ENCODE measurements at places on chromosomes 6 and 20.

- no peak overlapping the region for H3K4me3 ChIP-seq
- H3K36me3 ChIP-seq: no peaks in the 10 kb centered on the region
- H3K4me1 ChIP-seq: no peaks in the 10 kb centered on the region
- H3K27me3 ChIP-seq: no peaks in the 10 kb centered on the region
Measured at GRCh38 chr20:47777220-47777619, 8.1 kb downstream of the SULF2 start.

GRCh38 chr20:51362254-51362653, 180.3 kb downstream of the NFATC2 start:
- H3K27ac ChIP-seq: no peak overlapping the region
- peaks cover 13% of the 10 kb centered on the region for H3K4me1 ChIP-seq
- DNase-seq: no peak
- H3K4me3 ChIP-seq: no peak overlapping the region
- H3K27me3 ChIP-seq: no peaks in the 10 kb centered on the region
- no peaks in the 10 kb centered on the region for H3K36me3 ChIP-seq

DNA sequence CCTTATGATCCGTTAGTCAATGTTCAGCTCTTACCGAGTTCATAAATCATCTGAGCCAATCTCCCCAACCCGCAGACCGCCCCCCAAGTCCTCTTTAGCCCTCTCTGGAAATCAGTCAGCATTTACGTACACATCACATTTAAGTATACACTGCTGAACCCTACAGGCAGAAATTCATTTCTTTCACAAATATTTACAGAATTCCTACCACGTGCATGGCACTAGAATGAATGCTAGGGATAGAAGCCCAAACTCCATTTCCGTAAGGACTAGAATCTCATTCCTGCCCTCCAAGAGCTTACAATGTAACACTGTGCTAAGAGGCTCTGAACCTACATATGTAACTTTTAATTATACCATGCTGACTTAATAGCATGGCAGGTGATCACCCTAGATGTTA, 1.8 kb downstream of the OSER1 start:
- no peak overlapping the region for H3K4me3 ChIP-seq
- H3K36me3 ChIP-seq: peaks cover 2% of the 10 kb centered on the region
- H3K27ac ChIP-seq: no peak overlapping the region
- peak; percentile 78 for DNase-seq
- H3K27me3 ChIP-seq: no peaks in the 10 kb centered on the region

DNA sequence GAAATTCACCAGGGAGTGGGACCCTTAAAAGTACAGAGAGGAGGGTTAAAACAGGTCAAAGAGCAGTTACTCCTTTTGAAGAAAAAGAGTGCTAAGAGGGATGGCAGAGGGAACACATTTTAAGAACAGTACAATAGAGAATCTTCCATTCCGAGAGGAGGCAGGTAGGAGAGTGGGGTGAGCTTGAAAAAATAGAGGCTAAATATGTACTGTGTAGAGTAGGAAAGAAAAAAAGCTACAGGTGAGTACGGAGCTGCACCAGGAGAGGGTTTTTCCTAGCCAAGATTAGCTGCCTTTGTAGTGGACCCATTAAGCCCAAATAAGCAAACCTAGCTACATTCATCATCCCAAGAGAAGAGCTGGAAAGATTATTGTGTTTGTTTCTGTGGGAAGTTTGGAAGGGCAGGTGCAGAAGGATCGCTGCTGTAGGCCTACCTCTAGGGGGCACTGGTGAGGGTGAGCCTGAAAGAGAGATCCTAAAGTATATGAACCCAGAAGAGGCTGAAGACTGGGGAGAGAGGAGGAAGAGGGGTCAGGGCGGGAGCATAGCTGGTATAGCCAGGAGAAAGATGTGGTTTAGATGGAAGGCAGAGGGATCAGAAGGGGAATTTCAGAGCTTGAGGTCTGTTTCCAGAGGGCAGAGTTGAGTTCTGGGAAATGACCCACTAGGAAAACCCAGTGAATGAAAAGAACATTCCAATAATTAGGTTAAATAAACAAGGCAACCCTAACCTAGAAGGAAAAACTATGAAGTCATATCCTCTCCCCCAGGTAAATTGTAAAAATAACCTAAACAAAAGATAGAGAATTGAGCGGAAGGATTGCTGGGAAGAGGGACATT, 50.2 kb upstream of the HINT3 start:
- H3K4me1 ChIP-seq: peaks cover 4% of the 10 kb centered on the region
- no peak overlapping the region for H3K27ac ChIP-seq
- H3K4me3 ChIP-seq: no peak overlapping the region
- no peaks in the 10 kb centered on the region for H3K27me3 ChIP-seq

GRCh38 chr20:1330075-1330830, 1.3 kb upstream of the SDCBP2 start:
- H3K4me3 ChIP-seq: peak overlapping the region; percentile 50
- peaks cover 15% of the 10 kb centered on the region for H3K4me1 ChIP-seq
- DNase-seq: no peak
- H3K36me3 ChIP-seq: peaks cover 5% of the 10 kb centered on the region
- no peaks in the 10 kb centered on the region for H3K27me3 ChIP-seq
- H3K27ac ChIP-seq: no peak overlapping the region

DNA sequence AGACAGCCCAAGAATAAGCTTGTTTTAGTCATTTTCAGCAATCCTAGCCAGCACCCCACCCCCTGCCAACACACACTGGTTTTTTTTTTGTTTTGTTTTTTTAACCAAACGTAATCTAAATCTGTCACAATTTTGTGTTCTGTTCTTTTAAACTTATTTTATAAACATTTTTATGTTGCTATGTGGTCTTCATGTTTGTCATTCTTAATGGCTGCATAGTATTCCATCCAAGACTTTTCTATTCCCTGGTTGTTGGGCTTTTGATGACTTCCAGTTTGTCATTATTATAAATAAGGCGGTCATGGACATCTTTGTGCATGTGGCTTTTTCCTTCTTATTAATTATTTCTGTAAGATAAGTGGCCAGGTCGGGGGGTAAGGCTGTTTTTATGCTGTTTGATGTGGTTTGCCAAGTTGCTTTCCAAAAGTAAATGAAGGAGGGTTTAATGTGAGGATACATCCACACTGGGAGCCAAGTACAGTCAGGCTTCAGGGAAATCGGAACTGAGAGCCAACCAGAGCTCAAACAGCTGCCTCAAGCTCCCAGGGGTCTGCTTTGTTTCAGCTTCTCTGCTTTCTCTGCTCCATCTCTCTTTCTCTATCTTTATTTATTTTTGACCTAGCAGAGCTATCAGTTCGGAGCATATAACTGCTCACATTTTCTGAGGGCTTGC, 125.8 kb downstream of the VEGFA start:
- no peaks in the 10 kb centered on the region for H3K27me3 ChIP-seq
- no peaks in the 10 kb centered on the region for H3K4me1 ChIP-seq
- no peaks in the 10 kb centered on the region for H3K36me3 ChIP-seq
- no peak for DNase-seq

GRCh38 chr6:40794586-40794985, 207.4 kb upstream of the LRFN2 start:
- peaks cover 2% of the 10 kb centered on the region for H3K27me3 ChIP-seq
- DNase-seq: no peak
- H3K27ac ChIP-seq: no peak overlapping the region
- no peak overlapping the region for H3K4me3 ChIP-seq

DNA sequence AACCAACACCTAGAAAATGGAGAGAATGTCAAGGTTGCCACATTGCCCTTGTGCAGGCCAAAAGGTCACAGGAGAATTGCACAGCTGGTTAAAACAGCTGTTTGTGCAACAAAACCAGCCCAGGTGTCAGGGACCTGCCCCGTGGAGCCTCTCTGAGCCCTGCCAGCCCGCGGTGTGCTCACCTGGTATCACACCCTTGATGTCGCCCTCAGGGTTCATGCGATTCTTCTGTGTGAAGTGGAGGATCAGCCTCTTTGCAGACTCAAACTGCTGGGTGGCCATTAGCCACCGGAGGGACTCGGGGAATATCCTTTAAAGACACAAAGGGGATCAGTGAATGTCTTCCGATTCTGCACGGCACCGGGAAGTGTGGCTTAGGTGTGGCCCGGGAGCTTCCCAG, 39.2 kb downstream of the PSMG4 start:
- no peaks in the 10 kb centered on the region for H3K4me1 ChIP-seq
- no peak for DNase-seq
- no peaks in the 10 kb centered on the region for H3K27me3 ChIP-seq
- H3K4me3 ChIP-seq: no peak overlapping the region
- H3K36me3 ChIP-seq: peaks cover 32% of the 10 kb centered on the region

DNA sequence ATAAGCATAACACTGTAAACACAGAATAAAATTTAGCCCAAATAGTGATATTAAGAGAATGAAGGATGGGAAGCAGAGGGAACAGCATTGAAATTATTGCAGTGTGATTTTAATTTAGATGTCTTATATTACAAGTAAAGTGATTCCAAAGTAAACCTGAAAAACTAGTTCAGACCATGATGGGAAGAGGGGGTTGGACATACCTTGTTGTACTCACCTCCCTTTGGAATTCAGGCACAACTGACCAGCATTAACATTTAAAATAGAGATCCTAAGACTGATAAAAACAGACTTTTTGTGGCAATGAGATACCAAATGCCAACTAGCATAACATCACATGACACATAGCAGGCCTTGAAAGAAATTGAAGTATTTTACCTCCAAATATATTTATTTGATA, 262.6 kb upstream of the PRND start:
- no peaks in the 10 kb centered on the region for H3K36me3 ChIP-seq
- DNase-seq: peak; percentile 67
- no peak overlapping the region for H3K27ac ChIP-seq
- peaks cover 7% of the 10 kb centered on the region for H3K4me1 ChIP-seq
